AG09319 (cell line): ENCODE measurements at places on chromosomes 7 and 10.

DNA sequence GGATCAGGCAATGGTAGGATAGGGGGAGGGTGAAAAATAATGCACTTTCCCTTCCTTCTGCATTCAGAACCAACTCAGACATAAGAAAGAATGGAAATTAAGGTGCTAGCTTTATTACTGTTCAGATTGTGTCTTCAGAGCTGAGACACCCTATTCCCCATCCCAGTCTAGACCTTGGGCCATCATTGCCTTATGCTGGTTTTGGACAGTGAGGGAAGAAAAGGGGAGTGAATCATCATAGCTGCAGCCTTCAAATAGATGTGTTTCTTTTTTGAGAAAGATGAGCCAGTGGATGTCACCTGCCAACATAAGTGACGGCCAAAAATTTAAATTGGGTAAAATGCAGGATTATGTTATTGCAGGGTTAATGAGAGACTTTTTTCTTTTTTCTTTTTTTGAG, 27.0 kb upstream of the TOMM7 start:
- no peak for DNase-seq

DNA sequence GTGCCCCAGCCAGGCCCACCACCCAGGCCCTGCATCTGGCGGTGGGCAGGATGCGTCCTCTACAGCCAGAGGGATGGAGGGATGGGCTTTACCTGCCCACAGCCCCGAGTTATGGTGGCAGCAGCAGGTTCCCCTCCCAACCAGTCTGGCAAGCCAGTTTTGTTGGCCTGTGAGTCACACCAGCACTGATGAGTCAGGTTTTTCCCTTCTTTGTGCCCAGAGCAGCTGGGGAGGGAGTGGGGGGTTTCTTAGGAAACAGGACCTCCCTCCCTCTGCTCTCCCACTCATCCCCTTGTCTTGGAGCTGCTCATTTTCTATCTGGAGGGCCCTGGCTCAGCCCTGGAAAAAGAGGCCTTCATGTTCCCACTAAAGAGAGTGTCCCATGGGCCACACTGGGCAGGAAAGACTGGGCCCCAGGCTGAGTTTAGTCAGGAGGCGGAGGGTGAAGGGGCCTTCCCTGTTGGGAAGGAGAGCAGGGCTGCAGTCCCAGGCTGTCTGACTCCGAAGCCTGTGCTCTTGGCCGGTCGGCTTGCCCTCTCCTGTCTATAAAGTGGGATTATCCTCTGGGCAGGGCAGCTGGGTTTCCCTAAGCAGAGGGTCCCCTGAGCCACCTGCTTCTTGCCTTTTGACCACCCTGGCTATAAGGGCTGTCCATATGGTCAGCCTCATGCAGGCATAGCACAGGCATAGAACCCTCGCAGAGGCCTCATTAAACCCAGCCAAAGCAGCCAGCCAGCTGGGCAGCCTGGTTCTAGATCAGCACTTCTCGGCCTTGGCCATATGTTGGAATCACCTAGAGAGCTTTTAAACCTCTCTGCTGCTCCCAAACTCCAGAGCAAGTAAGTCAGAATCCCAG, 30.2 kb upstream of the ANKRD2 start:
- DNase-seq = peak; percentile 69

DNA sequence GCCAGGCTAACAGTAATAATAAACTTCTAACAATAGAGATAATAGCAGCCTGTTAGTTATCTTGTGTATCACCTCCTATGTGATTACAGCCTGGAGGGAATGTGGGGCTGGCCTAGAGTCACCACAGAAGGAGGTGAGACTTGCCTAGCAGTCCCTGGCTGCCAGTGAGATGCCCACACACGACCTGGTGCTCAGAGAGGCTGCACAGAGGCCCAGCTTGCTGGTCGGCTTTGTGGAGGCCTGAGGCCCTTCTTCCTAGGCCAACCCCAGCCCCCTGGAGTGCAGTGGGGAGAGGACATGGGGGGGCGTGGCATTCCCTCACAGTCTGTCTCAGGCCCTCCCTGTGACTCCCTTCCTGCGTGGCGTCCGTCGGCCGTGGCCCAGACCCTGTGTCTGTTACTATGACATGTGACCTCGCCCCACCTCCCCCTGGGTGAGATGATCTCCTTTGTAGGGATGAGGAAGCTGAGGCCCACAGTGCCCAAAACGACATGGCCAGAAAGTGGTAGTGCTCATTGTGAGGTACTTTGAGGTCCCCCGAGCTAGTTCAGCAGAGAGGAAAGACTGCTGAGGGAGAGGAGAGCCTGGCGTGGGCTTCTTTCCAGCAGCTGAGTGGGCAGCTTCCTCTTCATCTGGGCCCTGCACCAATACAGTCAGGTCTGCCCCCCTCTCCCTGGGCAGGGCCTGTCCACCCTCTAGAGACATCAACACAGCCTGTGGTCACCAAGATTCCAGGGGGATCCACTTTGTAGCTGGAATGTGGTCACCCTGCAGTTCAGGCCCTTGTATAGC, 29.7 kb downstream of the UNC5B start:
- no peak for DNase-seq

DNA sequence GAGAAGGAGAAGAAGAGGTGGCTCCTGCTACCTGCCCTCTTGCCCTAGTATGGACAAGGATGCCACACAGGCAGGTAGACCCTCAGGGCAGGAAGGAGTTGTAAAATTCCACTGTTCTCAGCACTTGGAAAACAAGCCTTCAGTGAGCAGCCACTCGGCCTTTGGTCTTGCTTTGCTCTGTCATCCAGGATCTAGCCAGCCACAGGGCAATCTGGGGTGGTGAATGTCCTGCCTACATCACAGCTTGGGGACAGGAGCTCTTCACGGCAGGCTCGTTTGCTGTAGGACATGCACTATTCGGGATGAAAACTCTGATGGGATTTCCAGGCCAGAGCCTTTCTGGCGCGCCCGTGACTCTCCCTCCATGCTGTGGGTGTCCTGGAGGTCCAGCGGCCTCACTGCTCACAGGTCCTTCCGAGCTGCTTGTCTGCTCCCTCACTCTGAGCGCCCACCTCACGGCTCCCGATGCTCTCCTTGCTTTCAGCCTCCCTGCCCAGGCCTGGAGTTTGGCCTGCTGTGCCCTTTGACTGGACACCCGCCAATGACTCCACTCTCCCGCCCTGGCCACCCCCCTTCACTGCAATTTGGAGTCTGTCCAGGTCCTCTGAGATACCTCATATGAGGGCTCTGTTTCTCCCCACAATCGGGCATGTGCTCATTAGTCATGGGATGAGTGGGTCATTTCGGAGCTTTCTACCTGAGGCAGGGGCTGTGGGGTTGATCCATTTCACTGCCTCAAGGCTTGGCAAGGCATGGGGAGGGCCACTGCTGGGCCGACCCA, 227.2 kb upstream of the GRB10 start:
- DNase-seq = no peak

DNA sequence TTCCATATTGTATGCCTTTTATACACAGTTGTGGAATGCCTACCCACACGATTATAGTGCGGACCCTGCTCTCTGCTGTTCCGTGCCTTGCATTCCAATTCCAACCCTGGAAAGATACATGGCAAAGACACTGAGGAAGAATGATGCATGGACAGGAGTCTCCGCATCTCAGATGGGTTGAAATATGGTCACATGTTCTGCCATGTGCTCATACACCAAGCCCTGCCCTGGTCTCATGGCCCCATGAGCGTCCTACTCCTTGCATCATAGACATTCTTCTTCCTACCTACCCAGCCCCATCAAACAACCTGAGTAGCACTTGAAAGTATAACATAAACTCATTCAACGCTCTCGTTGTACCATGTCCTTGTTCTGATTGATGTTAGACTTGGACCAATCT, 6.3 kb downstream of the SLC39A12 start:
- DNase-seq = no peak

DNA sequence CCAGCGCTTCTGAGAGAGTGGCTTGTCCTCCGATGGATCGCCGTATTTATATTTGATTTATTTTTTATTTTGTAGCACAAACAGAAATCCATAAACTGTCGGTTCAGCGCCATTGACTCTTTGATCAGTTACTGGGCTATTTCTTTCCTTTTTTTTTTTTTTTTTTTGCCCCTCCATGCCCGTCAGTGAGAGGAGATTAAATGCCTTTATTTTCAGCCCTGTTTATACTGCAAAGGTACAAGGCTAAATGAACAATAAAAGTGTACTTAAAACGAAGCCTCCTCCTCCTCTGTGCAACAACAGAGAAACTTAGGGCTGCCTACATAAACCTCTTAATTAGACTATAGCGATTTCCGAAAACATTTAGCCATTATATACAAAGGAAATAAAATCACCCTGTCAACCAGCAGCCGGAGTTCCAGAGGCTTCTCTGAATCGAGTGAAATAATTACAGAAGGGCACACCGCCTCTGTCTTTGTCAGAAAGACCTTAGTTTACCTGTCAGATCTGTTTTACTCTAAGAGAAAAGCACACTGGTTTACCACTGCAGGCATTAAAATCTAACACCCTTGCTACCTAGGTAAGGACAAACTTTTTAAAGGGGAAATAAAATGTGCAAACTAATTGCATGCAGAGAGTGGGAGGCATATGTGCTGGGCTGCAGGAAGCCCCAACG, 3.5 kb downstream of the EBF3 start:
- DNase-seq = no peak

GRCh38 chr7:142108728-142109505, 2.6 kb upstream of the MGAM2 start:
- DNase-seq = no peak

GRCh38 chr10:99926925-99927720, 82.6 kb downstream of the DNMBP start:
- DNase-seq = no peak

GRCh38 chr10:95782318-95782717, 26.4 kb downstream of the ENTPD1 start:
- DNase-seq = no peak

- no peak for DNase-seq
Observed at GRCh38 chr10:8534096-8534495, 479.6 kb downstream of the GATA3 start.

- no peak for DNase-seq
Observed at GRCh38 chr7:91201442-91202113, 62.7 kb upstream of the FZD1 start.

DNA sequence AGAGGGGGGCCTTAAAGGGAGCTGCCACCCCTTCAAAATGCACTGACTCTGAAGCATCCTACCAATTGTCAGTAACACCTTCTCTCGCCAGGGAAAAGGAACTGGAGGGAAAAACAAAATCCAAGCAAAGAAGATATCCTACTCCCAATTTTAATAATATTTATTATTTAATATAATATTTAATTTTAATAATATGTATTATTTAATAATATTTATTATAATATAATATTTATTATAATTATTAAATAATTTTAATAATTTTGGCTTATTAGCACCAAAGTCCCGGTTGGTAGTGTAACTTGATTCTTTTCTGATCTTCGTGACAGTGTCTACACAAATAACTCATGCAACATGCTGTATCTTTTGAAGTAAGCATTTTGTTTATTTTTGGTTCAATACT, 58.6 kb upstream of the AGBL3 start:
- DNase-seq = no peak

- peak; percentile 8 for DNase-seq
Observed at GRCh38 chr7:10973942-10974911, 555 bp downstream of the PHF14 start.

GRCh38 chr10:85513436-85513835, 853.2 kb downstream of the GRID1 start:
- no peak for DNase-seq

DNA sequence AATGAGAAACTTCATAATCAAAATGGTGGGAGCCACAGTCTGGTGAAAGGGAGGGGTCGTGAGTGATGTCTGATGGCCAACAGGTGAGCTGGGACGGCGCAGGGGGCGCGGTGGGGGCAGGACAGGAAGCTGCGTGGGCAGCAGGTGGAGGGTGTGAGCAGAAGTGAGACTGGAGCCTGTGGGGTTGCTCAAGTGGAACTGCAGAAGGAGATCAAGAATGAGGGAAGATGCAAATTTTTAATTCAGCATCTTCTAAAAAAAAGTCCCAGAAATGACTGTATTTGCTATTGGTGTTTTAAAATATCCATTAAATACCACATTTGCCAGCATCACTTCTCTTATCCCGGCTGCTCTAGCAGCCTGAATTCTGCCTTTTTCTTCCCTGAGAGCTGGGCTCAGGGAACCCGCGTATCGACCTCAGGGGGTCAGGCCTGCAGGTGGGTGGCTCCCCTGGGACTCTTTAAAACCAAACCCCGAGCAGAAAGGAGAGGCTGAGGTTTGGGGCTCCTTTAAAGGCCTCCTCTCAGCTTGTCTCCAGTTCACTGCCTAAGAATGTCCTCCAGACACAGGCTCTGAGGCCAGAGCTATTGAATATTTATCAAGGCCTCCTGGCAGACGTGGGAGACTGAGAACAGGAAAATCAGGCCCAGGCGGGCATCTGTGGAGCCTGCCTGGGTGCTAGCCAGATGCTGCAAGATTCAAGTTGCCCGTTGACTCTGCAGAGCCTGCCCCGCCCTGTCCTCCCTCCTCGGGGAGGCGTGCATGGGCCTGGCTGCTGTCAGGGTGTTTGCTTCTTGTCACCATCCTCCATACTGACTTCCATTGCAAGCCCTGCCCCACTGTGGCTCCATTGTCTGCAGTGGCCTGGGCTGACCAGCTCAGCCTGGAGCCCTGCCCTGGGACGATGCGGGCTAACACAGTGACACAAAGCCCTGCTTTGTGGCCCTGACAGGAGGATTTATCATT, 53.9 kb downstream of the SYPL1 start:
- DNase-seq = no peak

DNA sequence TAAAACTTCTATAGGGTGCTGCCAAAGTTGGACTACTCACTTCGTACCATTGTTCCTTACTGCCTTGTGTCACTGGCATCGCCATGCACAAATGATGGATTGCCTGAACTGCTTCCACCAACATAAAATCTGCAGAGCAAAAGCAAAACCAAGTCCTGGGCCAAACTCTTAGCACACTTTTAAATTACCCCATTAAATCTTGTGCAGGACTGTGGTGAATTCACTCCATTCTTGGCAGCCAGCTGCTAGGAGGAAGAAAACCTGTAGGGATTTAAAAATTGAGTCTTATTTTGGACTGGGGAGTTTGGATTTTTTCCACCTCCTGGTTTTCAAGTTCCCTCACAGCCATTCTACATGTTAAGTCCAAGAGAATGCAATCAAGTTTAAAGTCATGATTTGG, 646.9 kb downstream of the SORCS3 start:
- no peak for DNase-seq

GRCh38 chr10:43785252-43785651, 136.6 kb upstream of the ZNF32 start:
- DNase-seq = no peak

GRCh38 chr7:79455173-79455790, 1.8 kb upstream of the MAGI2 start:
- DNase-seq = no peak

- DNase-seq = no peak
Observed at GRCh38 chr10:95798096-95798855, 42.3 kb downstream of the ENTPD1 start.

DNA sequence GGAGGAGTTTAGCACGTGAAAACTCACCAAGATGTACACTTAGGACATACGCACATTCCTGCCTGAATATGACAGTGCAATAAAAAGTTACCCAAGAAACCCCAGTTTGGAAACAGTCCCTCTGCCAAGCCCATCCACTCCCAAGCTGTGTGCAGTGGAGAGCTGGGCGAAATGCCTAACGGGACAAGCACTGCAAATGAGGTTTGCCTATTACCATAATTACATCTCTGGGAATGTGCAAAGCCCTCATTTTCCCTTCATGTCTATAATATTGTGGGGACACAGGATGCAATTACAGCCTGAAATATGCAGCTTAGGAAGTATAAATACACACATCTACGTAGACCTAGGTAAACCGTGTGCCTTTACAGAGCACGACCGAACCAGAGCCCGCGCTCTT, 117.5 kb downstream of the PLXNA4 start:
- no peak for DNase-seq

GRCh38 chr7:152869677-152870051, 110.1 kb downstream of the ACTR3B start:
- no peak for DNase-seq

GRCh38 chr10:86922553-86922961, 34.9 kb downstream of the MMRN2 start:
- DNase-seq = no peak

GRCh38 chr7:18361756-18362155, 133.8 kb upstream of the HDAC9 start:
- no peak for DNase-seq
